Astrocyte (in vitro differentiated cells and primary cell): ENCODE measurements at places on chromosomes 6 and 20. TPM values are rescaled to one million over a fixed set of nuclear protein-coding genes. Genes with fewer than 3 reads are reported as not detected.
A peak's percentile ranks its signal among the peaks of the same experiment; 100 is the strongest.

Gene MEI4
- total RNA-seq: 0.54 and 0.58 TPM in 2 replicates

GRCh38 chr6:21396313-21396712, 197.2 kb upstream of the SOX4 start:
- peak; percentile 91 for DNase-seq
- H3K27ac ChIP-seq: no peak overlapping the region
- no peaks in the 10 kb centered on the region for H3K36me3 ChIP-seq

- peak; percentile 98 for DNase-seq
- H3K27me3 ChIP-seq: no peaks in the 10 kb centered on the region
- H3K36me3 ChIP-seq: no peaks in the 10 kb centered on the region
- H3K4me1 ChIP-seq: peaks cover 14% of the 10 kb centered on the region
- H3K27ac ChIP-seq: peak overlapping the region; percentile 47
Measured at GRCh38 chr6:21831521-21832291, 238.2 kb downstream of the SOX4 start.

Gene APOBEC2
- not detected in 2 replicates for total RNA-seq

Gene TCF21
- 0.52 and 0.94 TPM in 2 replicates for total RNA-seq
